Fibroblast of gingiva (primary cell): ENCODE measurements at places on chromosomes 3 and 15.

DNA sequence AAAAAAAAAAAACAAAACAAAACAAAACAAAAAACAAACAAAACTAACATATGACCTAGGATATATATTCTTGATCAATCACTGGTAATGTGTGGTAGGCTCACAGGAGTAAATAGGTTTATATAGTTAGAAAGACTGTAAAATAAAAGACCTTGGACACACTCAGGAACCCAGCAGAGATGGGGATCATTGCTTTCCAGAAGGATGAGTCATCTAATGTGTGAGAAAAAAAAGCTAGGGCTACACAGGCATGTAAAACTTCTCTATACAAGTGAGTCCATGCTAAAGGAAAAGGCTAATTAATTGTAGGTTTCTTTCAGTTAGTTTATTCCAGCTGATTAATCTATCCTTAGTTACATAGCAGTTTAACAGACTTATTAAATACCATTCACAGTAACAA is 710.3 kb upstream of the ARPP21 start:
- DNase-seq = no peak

DNA sequence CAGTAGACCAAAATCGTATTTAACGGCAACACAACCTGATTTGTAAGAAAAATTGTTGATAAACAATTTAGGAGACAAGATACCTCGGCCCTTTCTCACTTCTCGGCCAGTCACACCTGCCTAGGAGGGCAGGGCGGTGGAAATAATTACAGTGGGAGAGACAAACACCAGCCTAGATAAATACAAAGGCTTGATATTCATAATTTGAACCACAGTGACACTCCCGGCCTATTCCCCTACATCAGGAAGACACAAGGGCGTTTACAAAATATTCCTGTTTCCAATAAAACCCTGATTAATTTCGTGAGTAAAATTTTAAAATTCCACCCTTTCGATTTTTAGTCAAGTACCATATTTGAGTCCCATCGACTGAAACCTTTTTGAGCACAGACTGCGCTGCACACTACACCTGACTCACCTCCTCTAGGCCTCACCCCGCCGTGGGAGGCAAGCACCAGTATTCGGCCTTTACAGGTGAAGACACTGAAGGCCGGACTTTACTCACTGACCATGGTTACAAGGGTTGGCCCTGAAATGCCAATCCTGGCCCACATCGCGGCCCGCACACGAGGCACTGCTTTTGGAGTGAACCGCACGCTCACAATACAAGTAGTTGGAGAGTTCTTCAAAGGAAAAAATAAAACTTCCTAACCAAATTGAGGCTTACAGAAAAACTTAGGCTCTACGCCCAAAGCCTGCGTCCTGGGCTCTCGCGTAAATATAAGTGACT is 794 bp downstream of the ARPP19 start:
- DNase-seq = no peak

- no peak for DNase-seq
Observed at GRCh38 chr3:7204848-7205156, 343.9 kb downstream of the GRM7 start.

DNA sequence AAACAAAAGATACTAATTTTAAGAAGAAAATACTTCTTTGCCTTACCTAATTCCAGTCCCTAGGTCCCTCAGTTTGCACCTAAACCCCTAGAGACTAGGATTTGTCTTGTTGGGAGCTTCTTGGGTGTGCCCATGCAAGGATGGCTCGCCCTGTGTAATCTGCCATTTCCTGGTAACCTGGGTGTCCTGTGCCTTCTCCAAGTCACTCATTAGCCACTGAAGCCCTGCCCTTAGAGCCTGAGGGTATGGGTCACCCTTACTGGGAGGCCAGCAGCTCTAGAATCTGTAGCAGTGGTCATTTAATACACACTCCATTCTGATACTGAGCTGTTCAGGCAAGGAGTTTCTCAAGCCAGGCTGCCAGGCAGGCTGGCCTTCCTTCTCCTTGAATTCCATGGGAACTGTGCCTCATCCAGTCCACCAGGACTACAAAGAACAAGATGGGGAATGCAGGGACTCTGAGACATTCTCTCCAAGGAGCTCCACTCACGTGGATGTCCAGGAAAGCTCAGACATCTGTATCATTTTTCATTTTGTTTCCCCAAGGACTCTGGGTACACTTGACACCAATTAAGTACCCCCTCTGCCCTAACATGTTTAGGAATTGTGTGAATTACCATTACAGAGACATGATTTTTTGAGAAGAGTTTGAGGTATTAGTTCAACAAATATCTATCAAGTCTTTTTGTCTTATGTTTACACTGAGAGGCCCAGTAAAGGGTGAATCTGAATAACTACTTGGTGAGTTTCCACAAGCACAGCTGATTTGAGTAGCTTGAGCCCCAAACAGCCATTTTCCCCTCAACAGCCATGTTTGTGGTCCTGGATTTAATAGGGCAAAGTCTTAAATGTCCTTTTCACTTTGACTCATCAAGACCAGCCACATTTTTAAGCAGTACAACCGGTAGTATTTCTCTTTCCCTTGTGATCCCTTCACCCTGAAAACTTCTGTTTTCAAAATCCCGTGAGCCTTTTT is 52.6 kb downstream of the ARNT2 start:
- peak; percentile 30 for DNase-seq

GRCh38 chr3:127168271-127168670 is 24.7 kb upstream of the PRR23E start:
- DNase-seq = no peak

- DNase-seq = no peak
Observed at GRCh38 chr3:108296239-108296638, at the start of gene HHLA2. TSS of gene HHLA2 (plus strand) at chr3:108296548. CDS start at chr3:108351814, 55,266 bp downstream.

- DNase-seq = no peak
Observed at GRCh38 chr3:187976365-187976900, 177.5 kb upstream of the LPP start.

DNA sequence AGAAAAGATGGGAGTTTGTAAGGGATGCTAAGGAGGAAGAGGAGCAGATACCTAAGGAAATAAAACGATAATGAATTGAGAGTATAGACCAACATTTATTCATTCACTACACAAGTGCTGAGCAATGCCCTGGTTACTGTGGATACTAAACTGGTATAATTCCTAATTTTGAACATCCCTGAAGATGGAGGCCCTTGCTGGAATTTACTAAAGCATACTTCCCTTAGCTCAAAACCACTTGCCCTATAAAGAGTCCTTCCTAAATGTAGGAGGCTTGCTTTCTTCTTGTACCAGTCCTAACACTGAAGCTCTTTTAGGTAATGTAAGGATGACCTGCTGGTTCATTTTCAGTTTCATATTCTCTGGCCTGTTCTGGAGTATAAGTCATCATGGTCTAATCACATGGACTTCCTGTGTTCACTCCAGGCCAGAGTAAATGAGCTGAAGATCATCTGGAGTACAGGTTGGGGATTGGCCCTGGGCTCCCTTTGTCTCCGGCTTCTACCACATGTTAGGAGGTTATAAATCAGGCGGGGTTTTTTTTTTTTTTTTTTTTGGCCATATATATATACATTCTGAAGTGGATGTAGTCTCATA is 40.1 kb upstream of the MTMR10 start:
- no peak for DNase-seq

GRCh38 chr3:59440285-59441028 is 390.6 kb upstream of the CFAP20DC start:
- no peak for DNase-seq

DNA sequence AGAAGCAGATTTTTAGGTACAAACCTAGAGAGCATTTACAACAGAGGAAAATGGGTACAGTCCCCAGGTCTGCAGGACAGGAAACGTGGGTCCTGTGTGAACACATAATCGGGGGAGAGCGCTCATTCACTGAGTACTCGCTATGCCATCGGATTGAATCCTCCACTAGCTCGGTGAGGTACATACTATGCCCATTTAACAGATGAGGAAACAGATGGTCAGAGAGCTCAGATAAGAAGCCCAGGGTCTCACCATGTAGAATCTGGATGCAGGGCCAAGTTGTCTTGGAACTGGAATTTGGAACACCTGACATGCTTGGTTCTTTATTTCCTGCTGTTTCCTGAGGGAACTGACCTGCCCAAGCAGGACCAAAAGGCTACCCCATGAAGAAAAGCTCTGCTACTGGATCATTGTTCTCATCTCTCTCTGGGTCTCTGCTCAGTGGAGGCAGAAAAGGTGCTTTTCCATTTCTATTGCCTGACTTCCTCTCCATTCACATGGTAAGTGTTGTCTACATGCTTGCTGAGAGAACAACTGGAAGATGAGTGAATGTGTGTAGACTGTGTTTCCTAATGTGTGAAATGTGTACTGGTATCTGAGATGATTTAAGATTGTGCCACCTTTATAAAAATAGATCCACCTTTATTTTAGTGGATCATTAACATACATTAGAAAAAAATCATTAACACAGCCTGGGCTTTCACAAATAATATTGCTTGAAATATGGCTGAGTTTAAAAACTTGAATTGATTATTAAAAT is 89.1 kb downstream of the TGFBR2 start:
- no peak for DNase-seq

DNA sequence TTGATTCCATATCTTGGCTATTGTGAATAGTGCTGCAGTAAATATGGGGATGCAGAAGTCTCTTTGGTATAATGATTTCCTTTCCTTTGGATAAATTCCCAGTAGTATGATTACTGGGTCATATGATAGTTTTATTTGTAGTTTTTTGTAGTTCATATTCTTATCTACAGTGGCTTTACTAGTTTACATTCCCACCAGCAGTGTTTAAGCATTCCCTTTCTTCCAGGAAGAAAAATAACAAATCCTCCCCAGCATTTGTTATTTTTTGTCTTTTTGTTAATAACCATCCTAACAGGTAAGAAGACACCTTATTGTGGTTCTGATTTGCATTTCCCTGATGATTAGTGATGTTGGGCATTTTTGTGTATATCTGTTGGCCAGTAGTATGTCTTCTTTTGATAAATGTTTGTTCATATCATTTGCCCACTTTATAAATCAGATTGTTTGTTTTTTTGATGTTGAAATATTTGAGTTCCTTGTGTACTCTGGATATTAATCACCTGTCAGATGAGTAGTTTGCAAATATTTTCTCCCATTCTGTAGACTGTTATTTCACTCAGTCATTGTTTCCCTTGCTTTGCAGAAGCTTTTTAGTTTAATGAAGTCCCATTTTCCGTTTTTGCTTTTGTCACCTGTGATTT is 163.3 kb upstream of the THRB start:
- DNase-seq = no peak

DNA sequence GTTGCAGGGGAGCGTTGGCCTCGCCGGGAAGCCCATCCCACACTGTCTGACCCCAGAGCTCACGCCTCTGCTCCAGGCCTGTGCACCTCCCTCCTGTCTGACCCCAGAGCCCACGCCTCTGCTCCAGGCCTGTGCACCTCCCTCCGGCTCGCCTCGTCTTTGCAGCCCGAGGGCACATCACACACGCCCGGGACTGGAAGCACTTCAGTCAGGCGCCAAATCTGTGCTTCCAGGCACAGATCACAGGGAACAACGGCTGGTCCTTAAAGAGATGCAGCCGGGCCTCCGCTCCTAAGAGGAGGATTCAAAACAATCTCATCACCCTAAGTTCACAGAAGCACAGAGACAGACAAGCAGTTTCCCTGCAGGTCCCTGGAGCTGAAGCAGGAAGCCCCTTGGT is 103.0 kb upstream of the RPL32 start:
- no peak for DNase-seq

DNA sequence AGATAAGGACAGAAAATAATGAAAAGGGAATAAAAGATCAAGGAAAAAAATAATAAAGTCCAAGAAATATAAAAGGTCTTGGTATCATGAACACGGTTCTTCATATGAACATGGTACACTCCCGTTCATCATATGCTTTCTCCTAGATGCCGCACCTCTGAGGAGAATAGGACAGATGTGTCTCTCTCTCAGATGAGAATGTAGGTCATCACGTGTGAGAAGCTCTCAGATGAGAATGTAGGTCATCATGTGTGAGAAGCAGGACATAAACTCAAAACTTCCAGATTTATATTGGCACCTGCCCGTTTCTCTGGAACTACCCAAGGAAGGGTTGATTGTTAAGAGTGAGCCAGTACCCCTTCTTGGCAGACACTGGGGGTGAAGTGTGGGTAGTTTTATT is 29.9 kb upstream of the IQCF6 start:
- DNase-seq = no peak

GRCh38 chr15:45653702-45654424 is 19.0 kb downstream of the SQOR start:
- peak; percentile 47 for DNase-seq

GRCh38 chr3:94673876-94674275 is 611.0 kb downstream of the NSUN3 start:
- no peak for DNase-seq

DNA sequence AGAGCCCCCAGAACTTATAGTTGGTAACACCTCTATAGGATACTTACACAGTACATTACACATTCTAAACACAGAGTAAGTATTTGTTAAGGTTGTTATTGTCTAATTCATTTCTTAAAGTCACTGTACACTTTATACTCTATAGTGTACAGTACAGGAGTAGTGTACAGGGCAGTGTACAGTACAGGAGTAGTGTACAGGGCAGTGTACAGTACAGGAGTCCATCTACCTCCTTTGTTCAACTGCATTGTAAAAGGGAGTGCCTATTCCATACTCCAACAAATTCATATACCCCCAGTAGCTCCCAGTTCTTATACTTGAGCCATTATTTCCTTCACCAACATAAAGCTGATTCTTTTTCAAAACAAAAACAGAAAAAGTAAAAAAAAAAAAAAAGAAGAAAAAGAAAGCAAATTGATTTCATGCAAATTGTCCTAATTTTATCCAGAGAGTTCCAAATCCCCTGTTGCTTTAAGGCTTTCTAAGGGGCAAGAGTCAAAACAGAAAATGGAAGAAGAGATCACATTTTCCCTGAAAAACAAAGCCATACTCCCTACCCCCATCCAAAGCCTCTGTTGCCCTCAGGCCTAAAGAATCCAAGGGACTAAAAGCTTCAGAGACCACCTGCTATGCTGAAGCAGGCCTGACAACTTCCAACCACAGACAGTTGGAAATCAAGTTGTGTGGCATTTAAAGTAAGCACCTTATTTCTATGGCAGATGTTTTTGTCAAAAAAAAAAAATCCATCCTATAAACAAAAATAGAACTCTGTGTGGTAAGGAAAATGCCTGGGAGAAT is 125.6 kb downstream of the PLCH1 start:
- DNase-seq = no peak

- DNase-seq = no peak
Observed at GRCh38 chr3:182242489-182242942, 530.8 kb downstream of the SOX2 start.
